ENCODE measurements at places on chromosomes 2 and 18.

DNA sequence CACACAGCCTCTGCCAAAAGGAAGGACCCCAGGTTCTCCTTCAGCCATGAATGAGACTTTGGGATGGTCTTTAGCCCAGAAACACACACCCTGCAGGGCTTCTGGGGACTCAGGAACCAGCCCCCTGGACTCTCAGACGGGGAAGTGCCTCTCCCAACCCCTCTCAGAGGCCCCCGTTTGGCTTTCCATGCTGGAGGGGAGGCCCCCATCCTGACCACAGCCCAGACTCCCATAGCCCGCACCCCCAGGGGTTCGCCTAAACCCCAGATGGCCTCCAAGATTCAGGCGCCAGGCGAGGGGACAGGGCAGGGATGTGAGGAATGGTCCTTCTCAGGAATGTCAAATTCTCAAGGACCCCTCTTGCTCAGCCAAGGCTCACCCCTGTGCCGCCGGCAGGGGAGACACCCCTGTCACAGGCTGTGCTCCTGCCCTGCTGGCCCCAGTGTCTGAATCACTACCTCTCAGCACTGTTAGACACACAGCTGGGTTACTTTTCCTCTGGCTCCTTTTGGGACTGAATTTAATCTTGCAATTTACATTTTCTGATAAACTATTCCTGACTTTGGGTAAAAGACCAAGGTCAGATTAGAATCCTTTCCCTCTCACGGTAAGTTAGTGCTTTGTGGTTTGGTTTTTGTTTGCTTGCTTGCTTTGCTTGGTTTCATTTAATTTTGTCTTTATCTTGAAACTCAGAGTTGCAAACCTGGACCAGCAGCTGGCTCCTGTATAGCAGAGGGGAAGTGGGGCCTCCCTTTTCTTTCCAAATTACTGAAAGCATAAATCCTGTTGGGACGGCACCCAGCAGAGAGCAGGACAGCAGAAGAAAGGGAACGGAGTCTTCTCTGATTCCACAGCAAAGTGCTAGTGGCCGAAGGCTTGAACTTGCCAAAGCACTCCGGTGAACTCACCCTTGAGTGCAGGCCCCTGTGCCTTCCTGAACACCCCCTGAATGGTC lies 198.9 kb upstream of the RAB6C start:
- DNase-seq = no peak

DNA sequence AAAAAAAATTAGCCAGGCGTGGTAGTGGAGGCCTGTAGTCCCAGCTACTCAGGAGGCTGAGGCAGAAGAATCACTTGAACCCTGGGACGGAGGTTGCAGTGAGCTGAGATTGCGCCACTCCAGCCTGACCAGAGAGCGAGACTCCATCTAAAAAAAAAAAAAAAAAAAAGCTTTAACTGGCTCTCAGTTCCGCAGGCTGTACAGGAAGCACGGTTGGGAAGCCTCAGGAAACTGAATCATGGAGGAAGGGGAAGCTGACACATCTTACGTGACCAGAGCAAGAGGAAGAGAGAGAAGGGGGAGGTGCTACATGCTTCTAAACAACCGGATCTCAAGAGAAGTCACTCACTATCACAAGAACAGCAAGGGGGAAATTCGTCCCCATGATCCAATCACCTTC lies 505.6 kb upstream of the SLC8A1 start:
- DNase-seq = no peak

DNA sequence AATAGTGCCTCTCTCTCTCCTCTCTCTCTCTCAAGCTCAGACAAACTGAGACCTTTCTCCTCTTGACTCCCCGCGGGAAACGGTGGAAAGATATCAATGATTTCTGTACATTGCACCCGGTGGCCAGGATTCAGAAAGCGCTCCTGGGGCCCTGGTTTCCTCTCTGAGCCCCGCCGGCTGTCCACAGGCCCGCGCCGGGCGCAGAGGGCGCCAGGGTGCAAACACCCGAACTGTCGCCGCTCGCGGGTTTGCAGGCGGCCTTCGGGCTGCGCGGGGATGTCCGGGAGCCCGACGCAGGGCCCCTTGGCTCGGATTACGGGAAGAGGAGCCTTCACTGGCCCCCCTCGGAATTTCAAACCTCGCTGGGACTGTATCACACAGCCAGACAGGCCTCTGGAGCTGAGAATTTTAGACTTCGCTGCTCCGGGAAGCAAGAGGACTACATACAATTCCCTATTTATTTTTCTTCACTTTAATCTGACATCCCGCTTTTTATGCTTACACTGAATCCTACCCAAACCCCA lies 5.2 kb upstream of the EN1 start:
- no peak for DNase-seq

- DNase-seq = peak; percentile 34
Measured at GRCh38 chr2:11342551-11343367, 1.7 kb downstream of the ROCK2 start.

- peak; percentile 59 for DNase-seq
Measured at GRCh38 chr2:25228848-25229278, 60.5 kb upstream of the POMC start.
